Chondrocyte (in vitro differentiated cells): ENCODE measurements at places on chromosomes 4 and X. TPM values are rescaled to one million over a fixed set of nuclear protein-coding genes. Genes with fewer than 3 reads are reported as not detected.

Gene TCEAL6
- not detected in 3 replicates for total RNA-seq

Gene EXOC1L
- not detected in 3 replicates for total RNA-seq

Gene CHRDL1
- 0.51 to 1.2 TPM (median 1.2 TPM) in 3 replicates for total RNA-seq

Gene OPN1MW
- not detected in 3 replicates for total RNA-seq

Gene ZNF280C
- 3.4 to 5.6 TPM (median 3.4 TPM) in 3 replicates for total RNA-seq

Gene TLR10
- total RNA-seq: not detected in 3 replicates

GRCh38 chr4:147843162-147843561 lies 111.3 kb downstream of the ARHGAP10 start:
- DNase-seq: no peak

GRCh38 chr4:38464328-38464727 lies 199.7 kb upstream of the KLF3 start:
- no peak for DNase-seq

DNA sequence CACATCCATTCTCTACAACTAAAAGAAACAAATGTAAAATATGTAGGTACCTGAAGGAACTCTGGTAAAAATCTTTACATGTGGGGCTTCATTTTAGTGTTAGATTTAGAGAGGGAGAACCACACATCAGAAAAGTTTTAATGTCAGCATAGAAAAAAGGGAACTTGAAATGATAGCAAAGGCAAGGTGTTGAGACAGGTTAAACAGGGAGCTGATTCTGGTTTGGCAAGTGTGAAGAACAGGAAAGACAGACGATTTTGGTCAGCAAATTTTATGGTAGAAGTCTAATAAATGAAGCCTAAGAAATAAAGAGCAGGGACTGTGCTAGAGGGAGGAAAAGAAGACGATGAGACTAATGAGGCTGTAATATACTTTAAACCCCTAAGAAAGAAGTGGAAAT lies 67.6 kb upstream of the COX18 start:
- DNase-seq: no peak

DNA sequence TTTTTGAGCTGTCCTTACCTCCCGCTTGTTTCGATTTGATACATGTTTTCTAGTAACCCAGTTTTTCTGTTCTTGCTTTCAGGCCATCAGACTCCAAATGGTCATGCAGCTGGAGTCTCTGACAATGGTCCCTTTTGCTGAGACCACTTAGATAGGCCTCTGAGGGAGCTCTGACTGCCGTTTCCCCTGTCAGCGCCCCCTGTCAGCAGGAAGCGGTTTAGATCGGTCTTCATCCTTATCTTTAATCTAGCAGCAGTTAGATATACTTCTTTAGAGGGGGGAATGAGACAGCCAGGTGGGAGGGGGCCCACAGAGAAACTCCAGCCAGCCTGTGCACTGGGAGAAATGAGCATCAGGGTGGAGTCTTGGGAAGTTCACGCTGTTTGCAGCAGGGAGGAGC lies 457.9 kb downstream of the GPAT3 start:
- DNase-seq: no peak

DNA sequence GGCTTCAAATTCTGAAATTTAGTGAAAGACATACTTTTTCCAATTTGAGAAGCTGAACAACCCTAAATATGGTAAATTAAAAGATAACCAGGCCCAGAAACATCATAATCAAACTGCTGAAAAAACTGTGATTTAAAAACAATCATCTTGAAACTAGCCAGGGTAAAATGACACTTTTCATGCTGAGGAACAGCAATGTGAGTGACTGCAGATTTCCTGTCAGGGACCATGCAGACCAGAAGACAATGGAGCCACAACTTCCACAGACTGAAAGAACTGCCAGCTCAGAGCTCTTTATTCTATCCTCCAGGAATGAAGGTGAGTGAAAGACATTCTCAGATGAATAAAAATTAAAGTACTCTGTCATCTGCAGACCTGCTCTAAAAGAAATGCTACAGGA lies 73.3 kb downstream of the NAT8L start:
- DNase-seq: no peak

- DNase-seq: no peak
Observed at GRCh38 chr4:74794382-74795010, at the start of gene BTC. TSS of gene BTC (minus strand) at chr4:74794523. CDS start at chr4:74794325, 198 bp downstream.

- DNase-seq: peak; percentile 17
Observed at GRCh38 chrX:119895843-119896326, at the start of gene AKAP14. TSS of gene AKAP14 (plus strand) at chrX:119895893. CDS start at chrX:119903224, 7,331 bp downstream.
